ENCODE measurements at places on chromosomes 7 and 10.

- DNase-seq = no peak
Observed at GRCh38 chr10:31101123-31101522, 69.5 kb upstream of the ZNF438 start.

DNA sequence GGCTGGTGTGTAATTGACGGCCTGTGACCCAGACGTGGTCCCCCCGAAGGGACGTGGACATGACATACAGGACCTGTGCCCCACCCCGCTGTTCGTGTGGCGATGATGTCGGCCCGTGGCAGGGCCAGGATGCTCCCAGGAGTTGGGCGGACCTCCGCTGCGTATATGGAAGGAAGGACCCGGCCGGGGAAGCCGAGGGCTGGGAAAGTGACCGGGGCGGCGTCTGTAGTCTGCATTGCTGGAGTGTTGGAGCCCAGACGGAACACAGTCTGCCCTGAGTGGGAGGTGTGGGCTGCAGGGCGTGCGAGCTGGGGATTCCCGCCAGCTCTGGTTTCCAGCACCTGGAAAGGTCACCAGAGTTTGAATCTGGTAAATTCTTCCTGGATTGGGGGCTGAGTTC, 45.0 kb upstream of the FOXL3 start:
- no peak for DNase-seq

DNA sequence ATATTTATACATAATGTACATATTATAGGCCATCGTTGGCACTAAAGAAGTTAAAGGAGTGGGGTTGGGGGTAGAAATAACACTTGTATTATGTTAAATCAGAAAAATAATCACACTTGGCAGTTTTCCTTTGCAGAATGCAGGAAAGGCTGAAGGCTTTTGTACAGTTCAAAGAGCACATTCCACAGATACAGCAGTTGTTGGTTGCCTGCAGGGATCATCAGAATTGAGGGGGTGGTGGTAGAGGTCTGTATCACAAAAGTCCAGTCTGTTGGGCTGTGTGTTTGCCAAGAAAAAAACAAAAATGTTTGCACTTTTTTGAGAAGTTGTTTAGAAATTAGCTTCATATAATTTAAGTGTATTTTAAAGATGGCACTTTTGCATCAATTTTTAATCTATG, 231.8 kb upstream of the FOXP2 start:
- no peak for DNase-seq

DNA sequence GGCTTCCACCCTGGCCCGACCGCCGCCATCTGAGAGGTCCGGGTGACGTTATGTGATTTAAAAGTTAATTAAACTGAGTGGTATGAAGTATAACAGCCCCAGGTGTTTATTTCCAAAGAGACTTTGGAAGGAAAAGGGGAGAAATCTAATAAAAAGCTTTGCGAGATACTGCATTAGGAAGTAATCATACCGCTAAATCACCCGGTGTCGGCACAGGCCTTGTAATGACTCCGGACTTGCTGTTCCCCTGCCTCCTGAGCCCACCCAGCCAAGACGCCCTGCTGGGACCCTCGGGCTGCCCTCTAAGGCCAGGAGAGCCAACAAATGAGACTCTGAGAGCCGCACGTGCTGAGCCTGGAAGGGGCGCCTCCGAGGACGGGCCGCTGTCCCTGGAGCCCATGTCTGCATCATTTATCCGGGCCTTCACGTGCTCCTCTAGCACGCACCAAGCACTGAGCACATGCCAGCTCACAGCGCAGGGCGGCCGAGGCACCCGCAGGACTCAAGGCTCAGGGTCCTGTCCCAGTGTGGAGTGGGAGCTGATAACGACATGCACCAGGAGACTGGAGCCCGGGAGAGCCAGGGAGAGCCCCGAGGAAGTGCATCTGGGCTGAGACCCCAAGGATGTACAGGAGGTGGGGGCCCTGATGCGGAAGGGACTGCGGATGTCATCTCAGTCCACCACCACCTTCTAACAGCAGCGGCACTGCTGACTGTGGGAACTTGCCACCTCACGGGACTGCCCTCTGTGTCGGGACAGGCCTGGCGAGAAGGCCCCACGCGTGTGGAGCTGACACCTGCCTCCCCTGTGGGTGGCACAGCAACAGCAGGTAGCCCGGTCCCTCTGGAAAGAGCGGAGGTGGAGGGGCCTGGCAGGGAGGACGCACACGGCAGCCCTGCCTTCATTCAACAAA, 182.7 kb downstream of the ELFN1 start:
- no peak for DNase-seq

GRCh38 chr7:122674502-122674901, 24.4 kb downstream of the RNF133 start:
- no peak for DNase-seq

GRCh38 chr10:4082861-4083260, 297.9 kb upstream of the KLF6 start:
- no peak for DNase-seq

GRCh38 chr10:13670311-13670710, 83.5 kb downstream of the PRPF18 start:
- no peak for DNase-seq
